ENCODE measurements at places on chromosomes 11 and 22. TPM values are rescaled to one million over a fixed set of nuclear protein-coding genes. Genes with fewer than 3 reads are reported as not detected.
A peak's percentile ranks its signal among the peaks of the same experiment; 100 is the strongest.

Gene APOA4
- not detected for total RNA-seq

Gene KDM4D
- total RNA-seq: 0.93 TPM

DNA sequence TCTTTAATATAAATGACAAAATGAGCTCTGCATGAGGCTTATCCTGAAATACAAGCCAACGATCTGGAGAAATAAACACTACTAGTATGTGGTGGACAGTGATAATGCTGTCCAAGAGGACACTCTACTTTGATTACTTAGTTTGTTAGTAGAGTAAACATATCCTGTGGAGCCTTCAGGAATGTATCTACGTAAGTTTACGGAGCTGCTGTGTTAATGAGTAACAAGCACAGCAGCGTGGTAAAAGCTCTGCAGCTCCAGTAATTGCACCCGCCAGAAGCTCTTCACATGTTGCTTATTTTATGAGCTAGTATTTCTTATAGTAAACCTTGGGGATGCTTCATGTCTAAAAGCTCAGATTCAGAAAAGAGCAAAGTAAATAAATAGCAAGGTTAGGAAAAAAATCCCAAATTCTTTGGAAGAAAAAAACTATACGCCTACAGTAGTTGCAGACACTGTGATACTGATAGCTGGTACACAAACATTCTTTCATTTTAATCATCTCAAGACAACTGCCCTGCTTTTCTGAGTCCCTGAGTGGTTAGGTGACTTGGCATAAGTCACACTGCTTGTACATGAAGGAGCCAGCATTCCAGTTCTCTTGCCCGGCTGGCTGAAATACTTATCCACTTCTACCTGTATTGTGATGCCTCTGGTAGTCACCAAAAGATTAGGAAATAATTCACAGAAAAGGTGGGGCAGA lies 32.7 kb upstream of the CCDC34 start:
- H3K4me1 ChIP-seq: peaks cover 40% of the 10 kb centered on the region
- no peak overlapping the region for H3K4me3 ChIP-seq
- DNase-seq: peak; percentile 69
- H3K27me3 ChIP-seq: no peaks in the 10 kb centered on the region
- no peak overlapping the region for H3K27ac ChIP-seq

Gene C11orf97
- not detected for total RNA-seq

DNA sequence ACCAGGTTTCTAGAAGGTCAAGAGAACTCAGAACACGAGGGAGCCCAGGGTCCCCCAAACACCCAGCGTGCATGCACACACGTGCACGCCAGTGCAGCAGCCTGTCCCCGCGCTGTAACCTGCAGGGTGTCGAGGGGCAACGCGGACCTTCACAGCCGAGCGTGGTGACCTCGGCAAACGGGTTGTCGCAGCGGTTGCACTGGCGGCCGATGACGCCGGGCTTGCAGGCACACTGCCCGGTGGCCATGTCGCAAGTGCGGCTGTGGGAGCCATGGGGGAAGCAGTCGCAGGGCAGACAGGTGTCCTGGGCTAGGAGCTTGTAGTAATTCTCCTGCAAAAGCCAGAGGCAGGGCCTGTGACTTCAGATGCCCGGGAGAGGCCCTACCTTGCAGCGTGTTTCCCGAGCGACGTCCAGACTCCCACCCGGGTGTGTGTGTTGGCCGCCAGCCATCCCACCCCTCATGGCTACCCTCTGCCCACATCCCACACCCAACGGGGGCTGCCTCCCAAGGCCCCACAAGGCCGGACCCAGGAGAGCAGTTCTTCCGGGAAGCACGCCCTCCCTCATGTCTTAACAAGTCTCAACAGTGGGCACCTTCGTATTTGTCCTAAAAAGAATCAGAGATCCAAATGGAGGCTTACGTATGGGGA lies 56.1 kb downstream of the TRMU start:
- H3K4me3 ChIP-seq: no peak overlapping the region
- H3K27ac ChIP-seq: no peak overlapping the region

All from astrocyte (in vitro differentiated cells and primary cell).